ENCODE measurements at places on chromosomes 4 and X.

DNA sequence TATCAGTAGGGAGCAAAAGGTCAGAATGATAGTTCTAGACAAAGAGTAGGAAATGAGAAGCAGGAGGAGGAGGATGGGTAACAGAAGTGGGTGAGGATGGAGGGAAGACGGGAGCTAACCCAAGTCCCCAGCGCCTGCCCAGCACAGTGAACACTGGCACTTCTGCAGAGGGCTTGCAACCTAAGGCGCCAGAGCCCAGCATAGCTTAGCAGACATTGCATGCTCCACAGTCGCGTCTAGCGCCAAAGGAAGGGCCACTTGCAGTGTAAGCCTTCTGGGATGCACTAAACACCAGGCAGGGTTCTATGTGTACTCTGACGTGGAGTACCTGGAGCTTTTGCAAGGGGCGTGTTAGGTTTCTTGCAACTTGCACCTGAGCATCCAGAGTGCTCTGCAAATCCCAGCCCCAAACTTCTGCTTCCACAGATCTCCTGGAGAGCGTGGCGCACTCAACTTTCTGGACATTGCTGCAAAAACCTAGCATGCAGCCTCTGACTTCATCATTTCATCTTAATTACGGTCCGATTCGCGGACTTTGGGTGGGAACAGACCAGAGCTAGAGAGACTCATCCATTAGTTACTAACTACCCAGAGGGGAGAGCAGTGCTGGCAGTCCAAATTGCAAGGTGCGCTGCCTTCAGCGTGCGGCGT is 46.5 kb upstream of the NKAP start:
- DNase-seq: no peak

DNA sequence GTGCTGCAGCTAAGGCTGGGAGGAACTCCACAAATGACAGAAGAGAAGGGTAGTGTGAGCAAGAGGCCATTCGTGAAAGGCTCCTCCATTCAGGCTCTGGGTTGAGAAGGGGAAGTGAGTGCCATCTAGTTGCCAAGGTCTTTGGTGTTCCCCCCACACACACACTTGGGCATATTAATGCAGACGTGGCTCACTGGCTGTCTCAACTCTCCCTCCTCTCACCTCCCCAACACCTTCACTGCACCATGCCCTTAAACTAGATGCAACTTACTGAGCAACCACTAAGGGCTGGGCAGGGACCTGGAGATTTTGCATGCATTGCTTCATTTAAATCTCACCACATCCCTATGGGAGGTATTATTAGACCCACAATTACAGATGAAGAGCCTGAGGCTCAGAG is 8.7 kb downstream of the CLRN2 start:
- no peak for DNase-seq

DNA sequence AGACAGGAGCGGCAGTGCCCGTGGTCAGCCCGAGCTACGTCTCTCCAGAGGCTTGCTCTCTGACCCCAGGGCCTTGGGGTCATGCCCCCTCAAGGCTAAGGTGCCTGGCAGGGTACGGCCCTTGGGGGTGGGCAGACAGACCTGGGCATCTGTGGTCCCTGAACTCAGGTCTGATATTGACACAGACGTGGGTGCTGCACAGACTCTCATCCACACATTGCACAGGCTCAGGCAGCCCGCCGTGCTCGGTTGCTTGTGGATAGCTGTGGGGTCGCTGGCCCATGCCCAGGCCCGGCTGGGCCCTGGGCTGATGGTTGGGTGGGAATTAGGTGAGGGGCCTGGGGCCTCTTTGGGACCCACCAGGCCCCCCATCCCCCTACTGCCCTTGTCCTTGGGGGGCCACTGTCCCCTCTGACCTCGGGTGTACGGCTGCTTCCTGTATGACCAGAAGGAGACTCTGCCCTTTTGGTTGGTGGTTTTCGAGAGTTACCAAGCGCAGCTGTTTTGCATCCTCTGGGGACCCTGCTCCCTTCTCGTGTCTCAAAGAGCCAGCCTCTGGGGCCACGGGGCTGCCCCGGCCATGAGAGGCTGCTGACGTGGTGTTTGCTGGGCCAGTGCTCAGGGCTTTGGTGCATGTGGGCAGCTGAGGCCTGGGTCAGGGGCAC is 10.1 kb downstream of the FGFRL1 start:
- DNase-seq: no peak

DNA sequence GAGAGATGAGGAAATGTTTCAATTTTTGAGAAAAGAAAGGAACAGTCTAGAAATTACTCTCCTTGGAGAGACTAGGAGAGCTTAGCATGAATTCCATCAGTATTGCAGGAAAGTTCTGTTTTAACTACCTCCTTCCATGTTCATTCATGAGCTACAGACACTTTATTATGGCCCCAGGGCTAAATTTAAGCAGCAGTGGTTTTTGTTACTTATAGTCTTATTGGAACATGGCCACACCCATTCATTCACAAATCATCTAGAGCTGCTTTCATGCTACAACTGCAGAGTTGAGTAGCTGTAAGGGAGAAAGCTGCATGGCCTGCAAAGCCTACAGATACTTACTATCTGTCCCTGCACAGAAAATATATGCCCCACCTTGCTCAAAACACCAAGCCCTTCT is 81.7 kb downstream of the SHISA3 start:
- no peak for DNase-seq

DNA sequence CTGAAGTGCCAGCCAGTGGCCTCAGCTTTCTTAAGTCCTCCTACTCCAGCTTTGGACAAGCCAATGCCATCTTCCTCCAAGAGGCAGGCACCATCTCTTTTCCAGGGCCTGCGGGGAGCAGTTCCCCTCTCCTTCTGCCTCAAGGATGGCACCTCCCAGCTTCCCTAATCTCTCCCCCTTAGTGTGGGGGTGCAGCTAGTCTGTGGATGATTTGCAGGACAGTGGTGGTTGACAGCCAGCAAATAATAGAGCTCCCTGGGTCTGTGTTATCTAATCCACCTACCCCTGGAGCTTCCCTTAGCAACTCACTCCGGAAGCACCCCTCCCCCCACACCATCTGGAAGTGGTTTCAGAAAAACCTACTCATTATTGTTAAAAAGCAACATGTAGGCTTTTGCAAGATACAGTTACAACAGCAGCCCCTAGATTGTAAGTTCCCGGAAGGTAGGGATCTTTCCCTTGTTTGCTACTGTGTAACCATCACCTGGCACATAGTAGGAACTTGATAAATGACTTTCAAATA is 247.1 kb downstream of the BCOR start:
- DNase-seq: no peak

- no peak for DNase-seq
These were observed 19.8 kb upstream of the CXCL2 start for GRCh38 chr4:74118600-74119338.

DNA sequence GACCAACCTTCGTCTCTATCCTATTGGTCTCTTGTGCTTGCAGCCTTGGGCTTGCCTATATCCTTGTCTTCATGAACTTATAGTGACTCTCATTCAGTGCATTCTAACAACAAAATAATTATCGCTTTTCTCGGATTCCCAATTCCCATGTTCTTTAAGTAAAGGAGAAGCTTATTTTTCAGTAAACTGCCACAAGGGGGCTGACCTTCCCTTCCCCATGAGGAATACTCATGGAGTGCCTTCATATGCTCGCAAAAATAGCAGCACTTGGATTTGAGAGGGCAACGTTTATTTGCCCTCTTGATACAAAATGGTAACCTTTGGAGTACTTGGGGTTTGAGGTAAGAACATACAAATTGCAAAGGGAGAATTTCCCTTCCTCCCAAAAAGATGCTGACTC is 183.2 kb upstream of the TENT5D start:
- no peak for DNase-seq

DNA sequence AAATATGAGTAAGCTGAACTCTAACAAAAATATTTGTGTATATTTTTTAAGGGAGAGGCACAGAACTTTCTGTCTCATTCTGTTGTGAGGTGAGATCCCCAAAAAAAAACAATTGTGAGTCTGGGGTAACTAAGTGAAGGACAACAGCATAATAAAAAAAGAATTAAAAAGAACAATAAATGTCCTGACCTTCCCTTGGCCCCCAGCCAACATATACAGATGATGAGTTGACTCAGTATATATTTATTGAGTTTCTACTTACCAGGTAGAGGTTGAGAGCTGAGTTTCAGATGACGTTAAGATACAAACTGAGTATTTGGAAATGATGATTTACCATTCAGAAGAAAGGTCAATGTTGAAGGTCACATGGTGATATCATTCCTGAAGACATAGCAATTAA is 239.5 kb downstream of the KCNIP4 start:
- DNase-seq: no peak

DNA sequence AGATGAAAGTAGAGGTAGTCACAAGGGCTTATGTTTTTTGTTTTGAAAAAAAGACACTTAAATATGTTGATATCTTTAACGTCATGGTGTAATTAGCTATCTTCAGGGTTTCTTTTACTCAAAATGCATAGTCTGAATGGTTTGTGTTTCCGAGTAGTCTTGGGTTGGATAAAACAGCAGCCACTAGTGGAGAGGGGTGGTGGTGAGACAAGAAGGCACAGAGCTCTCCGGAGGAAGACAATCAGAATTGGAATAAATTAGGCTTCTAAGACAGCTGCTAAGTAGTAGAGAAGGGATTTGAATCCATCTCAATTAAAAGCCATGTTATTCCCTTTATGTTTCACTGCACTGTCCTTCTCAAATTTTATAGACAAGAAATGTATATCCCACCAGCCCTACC is 240.4 kb upstream of the VEGFC start:
- no peak for DNase-seq

All from stimulated activated CD8-positive, alpha-beta memory T cell treated with anti-CD3 and anti-CD28 coated beads, Interleukin-4, amount 100 ng/mL, for 4 hours (primary cell).